ENCODE measurements at places on chromosomes 16 and 17. TPM values are rescaled to one million over a fixed set of nuclear protein-coding genes. Genes with fewer than 3 reads are reported as not detected.

DNA sequence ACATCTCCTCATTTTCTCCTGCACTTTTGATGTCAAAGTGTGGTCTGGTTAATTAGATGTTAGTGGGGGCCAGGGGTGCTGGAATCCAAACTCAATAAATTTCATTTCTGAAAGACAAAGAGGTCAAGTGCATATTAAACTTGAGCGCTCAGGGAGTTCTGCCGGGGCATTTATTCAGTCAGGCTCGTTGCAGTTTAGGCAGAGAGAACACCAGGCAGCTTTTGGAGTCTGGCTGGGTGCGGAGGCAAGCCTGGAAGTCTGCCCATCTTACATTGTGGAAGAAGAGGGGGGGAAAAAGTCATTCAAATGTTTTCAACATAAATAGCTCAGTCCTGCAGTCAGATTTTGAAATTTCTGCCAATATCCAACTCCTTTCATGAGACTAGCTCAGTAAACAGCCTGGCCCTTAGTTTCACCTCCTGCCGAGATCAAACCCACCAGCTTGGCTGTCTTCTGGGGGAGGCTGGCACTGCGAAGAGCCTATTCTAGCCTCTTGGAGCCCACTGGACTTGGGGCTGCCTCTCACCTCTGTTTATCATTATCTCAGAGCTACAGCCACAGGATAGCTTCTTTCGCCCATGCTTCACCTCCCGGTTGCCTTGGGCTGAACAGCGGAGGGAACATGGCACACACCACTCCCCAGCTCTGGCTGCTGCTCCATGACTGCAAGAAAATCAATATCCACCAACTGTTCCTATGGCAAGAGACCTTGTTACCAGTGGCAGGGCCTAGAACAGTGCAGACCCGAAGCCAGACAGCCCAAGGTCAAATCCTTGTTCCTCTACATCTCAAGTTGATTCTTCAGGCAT lies 177.4 kb upstream of the CDH5 start:
- DNase-seq: no peak

CHST4 gene
- not detected for total RNA-seq

GRCh38 chr16:66849021-66849420 lies 4.8 kb downstream of the CA7 start:
- DNase-seq: no peak

DNA sequence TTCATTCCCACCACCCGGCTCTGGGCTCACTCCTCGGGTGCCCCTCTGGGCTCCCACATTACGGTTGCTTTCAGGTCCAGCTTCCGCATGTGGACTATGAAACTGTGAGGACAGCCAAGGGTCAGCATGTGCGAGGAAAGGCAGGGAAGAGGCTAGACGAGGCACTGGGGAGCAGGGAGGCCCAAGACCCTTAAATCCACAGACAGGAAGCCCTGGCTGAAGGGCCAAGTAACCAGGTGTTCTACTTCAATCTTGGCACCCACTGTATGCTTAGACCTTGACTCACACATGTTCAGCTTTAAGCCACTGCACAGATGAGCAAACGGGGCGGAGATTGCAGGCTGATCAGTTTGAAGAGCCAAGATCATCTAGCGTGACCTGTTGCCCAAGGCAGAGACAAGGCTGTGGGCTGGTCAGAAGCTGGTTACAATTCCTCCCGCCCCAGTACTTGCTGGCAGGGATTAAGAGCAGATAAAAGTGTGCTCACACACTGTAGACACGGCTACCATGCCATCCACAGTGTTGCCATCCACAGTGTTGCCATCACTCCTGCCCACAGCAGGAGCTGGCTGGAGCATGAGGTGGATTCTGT lies at the start of gene CES4A:
CES4A (plus strand) TSS at position 393 of the 592 bp plus-strand sequence; CDS start at position 577, 184 bp downstream.
- no peak for DNase-seq

DNA sequence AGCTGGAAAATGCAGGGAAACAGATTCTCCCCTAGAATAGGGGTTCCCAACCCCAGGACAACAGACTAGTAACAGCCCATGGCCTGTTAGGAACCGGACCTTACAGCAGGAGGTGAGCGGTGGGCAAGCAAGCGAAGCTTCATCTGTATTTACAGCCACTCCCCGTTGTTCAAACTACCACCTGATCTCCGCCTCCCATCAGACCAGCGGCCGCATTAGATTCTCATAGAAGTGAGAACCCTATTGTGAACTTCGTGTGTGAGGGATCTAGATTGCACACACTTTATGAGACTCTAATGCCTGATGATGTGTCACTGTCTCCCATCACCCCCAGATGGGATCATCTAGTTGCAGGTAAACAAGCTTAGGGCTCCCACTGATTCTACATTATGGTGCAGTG lies 3.5 kb downstream of the CD300LB start:
- no peak for DNase-seq

All from CD8-positive, alpha-beta T cell (primary cell).